ENCODE measurements at places on chromosomes 4 and X. TPM values are rescaled to one million over a fixed set of nuclear protein-coding genes. Genes with fewer than 3 reads are reported as not detected.

MAGEA1 gene
- not detected for total RNA-seq

DNA sequence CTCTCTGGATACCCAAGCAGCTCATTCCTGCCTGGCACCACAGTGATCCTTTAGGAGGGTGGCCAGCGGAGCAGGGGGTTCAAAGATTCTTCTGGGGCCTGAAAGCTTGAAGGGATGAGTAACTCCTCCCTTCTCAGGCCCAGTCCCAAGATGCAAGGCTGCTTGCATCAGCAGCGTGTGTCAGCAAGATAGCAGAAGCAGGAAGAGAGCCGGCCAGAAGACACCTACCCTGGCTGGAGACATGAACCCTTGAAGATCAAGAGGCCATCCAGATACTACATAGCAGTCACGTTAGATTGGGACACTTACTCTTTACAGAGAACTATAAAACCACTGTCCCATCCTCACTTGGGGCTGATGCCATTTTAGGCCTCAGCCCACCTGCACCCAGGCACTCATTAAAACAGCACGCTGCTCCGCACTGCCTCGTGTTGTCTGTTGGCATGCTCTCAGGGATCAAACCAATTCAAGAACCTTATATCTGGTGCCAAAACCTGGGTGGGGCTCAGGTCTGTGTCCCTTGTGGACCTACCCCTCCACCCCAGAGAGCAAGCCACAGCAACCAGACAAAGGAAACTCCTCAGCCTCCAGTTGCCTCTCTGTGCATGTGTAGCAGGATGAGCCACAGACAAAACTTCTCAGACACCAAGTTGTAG, 6.5 kb downstream of the UGT2B17 start:
- DNase-seq: no peak

DNA sequence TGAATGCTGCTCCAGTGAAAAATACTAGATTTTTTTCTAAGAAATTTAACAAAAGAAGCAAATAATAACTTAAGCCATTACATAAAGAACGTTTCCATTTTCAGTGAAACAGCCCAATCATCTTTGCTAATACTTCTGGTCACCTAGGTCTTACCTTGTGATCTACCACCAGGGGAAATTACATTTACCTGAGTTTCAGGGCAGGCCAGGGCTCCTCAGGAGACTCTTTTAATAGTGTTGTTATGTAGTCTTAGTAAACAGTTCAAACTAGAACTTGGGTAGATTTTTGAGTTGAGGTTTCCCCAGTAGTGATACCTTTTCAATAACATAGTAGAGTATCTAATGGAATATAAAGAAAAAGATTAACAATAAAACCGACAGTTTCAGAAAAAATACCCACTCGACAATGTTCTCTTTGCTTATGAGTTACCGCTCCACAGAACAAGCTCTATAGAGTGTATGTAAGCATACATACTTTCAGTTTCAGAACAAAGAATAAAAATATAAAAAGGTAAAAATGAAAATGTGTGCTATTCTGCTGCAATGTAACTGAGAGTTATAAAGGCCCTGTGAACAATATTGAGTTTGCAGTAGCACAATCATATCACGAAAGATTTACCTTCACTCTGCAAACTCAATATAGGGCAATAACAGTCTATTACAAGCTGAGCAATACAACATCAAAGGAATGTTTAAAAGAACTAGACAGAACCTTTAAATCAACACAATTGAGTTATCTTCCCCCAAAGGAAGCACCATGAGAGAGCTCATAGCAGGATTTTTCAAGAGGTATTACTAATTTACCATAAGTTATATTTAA, 165.8 kb downstream of the ATOH1 start:
- no peak for DNase-seq

PDGFC gene
- 82.5 TPM for total RNA-seq

TMPRSS11D gene
- total RNA-seq: not detected

- DNase-seq: no peak
These were observed 23.4 kb downstream of the TRIM75 start for GRCh38 chr4:165077034-165077578.

KDR gene
- total RNA-seq: 1.3 TPM

CFAP47 gene
- 0.21 TPM for total RNA-seq

DNA sequence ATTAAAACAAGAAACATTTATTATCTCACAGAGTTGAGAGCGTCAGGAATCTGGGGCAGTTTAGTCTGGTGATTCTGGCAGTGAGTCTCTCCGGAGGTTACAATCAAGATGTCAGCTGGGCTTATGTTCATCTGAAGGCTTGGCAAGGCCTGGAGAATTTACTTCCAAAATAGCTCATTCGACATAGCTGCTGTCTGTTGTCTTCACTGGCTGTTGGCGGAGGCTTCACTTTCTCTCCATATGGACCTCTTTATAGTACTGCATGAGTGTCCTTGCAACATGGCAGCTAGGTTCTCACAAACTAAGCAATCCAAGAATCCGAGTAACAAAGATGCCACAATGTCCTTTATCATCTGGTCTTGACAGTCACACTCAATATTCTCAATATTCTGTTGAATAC, 70.2 kb upstream of the ADGRL3 start:
- DNase-seq: no peak

DNA sequence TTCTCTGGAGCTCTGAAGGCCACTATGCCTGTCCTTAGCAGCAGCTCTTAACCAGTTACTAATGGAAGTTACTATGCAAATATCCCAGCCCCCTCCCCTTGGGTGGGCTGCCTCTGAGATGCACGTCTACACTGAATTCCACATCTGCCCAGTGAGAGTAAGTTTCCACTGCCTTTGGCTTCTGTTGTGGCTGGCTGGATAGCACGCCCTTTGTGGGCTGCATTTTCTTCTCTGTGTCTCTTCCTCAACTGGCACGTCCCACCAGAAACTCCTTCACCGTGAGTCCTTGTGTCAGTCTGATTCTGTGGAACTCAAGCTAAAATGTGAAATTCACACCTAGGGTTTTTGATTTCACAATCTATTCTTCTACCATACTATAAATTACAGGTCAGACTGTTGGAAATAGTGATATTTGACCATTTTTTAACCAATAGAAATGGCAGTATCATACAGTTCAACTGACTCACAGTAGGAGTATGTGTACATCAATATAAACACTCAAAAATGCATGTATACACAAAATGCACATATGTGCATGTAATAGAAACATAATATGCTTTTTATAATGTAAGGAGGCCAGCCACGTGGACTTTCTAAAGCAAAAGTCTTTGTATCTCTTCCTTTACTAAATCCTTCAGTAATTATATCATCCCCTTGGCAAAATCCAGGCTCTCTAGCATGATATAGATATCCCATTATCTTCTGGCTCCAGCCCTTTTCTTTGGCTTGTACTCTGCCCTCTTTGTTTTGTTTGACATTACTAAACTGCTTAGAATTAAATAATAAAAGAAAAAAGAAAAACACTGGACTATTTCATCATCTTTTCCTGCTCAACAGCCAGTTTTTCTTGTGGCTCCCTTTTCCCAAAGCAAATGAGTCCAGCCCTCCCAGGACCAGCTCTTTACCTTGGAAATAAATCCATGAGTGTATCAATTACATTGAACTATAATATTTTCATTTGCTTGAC, 33.2 kb upstream of the LDB2 start:
- DNase-seq: no peak

- no peak for DNase-seq
These were observed 66.3 kb upstream of the PUDP start for GRCh38 chrX:7214251-7214650.

GRCh38 chr4:80710748-80711451, 319.6 kb upstream of the BMP3 start:
- DNase-seq: no peak

STOX2 gene
- total RNA-seq: 4.4 TPM

DNA sequence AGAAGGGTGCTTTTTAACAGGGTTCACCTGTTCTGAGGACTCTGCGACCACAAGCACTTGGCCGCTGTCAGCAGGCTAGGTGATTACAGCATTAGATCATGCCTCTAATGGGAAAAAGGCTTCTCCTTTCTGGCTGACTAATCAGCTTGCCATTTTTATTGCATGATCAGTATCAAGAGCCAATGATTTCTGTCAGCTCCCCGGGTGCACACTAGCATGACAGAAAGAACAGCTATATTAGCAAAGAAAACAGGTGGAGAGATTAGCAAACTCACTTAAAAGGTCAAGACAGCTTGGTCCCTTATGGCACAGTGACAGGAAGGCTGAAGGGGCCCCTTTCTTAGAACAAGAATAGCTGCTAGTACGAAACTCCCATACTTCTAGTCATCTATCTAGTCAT, 170.0 kb downstream of the SMIM20 start:
- peak; percentile 95 for DNase-seq

GRCh38 chrX:129663171-129663570, 8.4 kb upstream of the APLN start:
- DNase-seq: no peak

DNA sequence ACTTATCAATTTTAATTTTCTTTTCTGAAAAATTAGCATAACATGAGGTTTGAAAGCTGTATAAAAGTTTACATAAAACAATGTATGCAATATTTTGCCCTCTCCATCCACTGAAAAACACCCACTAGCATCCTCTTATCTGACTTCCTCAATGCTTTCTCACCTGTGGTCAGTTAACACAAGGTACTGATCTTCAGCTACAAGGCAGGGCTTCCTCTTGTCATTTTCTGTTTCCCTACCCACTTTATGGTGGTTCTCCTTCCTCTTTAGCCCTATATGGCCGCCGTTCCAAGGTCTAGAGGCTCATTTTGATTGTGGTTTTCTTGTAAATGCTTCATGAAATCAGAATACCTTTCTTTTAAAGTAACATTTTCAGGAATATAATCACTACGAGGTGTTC, 618.6 kb upstream of the CPEB2 start:
- DNase-seq: no peak

MID1 gene
- 13.5 TPM for total RNA-seq

GRCh38 chr4:68732653-68733466, 62.4 kb upstream of the UGT2B15 start:
- no peak for DNase-seq

DNA sequence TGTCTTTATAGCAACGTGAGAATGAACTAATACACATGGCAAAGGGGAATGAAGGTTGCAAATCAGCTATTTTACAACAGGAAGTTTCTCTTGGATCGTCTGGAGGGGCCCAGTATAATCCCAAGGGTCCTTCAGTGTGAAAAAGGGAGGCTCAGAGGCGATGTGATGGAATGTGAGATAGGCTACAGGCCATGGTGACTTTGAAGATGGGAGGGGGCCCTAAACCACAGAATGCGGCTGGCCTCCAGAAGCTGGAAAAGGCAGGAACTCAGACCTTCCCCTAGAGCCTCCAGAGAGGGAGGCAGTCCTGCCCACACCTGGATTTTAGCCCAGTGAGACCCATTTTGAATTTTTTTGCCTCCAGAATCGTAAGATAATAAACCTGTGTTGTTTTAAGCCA, 69.4 kb upstream of the PGM2 start:
- no peak for DNase-seq

TEX11 gene
- not detected for total RNA-seq

ZFP92 gene
- total RNA-seq: 1.8 TPM

DNA sequence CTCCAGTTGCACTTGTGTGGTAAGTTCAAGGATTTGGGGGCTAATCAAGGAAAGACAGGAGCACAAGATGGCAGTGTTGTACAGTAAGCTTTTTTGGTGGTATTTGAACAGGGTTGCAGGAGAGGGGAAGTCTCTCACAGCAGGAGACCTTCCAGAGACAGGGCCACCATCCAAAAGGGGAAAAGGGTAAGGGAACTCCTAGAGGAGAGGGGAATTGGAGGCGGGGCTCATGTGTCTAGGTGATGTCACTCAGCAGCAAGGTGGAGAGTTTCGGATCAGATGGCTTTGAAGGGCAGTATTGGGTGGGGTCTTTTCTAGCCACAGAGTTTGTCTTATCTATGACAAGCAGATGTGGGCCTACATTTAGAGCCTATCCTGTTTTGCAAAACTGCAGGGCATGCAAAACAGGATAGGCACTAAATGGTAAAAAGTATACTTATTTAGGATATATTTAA, 13.4 kb upstream of the RNF175 start:
- DNase-seq: no peak

GYG2 gene
- 2.2 TPM for total RNA-seq

DNA sequence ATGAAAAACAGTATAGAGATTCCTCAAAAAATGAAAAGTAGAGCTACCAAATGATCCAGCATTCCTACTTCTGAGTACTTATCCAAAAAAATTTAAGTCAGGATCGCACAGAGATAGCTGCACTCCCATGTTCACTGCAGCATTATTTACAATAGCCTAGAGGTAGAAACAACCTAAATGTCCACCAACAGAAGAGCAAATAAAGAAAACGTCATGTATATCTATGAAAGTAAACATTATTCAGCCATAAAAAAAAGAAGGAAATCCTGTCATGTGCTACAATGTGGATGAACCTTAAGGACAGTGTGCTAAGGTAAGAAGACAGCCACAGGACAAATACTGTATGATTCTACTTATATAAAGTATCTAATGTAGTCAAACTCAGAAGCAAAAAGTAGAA, 12.4 kb downstream of the THOC2 start:
- no peak for DNase-seq

GRCh38 chr4:110372485-110372884, 103.5 kb upstream of the ENPEP start:
- DNase-seq: no peak

HTN3 gene
- total RNA-seq: not detected

DNA sequence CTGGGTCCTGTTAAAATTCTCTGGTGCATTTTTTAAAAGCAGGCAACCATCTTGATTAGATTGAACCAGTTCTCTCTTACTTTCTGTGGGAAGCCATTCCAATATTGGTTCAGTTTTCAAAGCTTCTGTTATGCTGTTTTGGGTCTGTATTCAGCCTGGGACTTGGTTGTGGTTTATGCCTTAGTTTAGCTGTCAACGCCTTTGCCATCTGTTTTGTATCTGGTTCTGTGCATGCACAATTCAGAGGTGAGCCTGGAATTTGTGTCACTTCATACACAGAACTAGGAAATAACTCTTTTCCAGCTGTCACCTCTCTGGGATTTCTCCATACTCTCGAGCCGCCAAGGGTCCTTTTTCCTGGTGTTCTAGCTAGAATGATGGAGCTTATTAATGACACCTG, 46.2 kb downstream of the STAP1 start:
- DNase-seq: no peak

DNA sequence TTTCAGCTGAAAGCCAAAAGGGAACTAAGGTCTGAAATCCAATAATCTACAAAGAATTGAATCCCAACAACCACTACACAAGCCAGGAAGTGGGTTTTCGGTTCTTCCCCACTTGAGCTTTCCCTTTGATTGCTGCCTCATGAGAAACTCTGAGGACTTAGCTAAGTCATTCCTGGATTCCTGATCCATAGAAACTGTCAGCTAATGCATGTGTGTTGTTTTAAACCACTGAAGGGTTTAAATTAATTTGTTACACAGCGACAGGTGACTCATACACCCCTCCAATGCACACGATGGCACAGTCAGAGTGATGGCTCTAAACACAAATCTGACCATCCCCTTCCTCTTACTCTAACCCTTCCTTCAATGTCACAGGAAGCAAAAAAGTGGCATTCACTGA, 282.9 kb downstream of the RAB28 start:
- no peak for DNase-seq
